ENCODE measurements at places on chromosomes 11 and 22. TPM values are rescaled to one million over a fixed set of nuclear protein-coding genes. Genes with fewer than 3 reads are reported as not detected.
A peak's percentile ranks its signal among the peaks of the same experiment; 100 is the strongest.

The PC gene
- total RNA-seq, result 60.1 TPM

The TMEM151A gene
- 0.37 TPM for total RNA-seq

DNA sequence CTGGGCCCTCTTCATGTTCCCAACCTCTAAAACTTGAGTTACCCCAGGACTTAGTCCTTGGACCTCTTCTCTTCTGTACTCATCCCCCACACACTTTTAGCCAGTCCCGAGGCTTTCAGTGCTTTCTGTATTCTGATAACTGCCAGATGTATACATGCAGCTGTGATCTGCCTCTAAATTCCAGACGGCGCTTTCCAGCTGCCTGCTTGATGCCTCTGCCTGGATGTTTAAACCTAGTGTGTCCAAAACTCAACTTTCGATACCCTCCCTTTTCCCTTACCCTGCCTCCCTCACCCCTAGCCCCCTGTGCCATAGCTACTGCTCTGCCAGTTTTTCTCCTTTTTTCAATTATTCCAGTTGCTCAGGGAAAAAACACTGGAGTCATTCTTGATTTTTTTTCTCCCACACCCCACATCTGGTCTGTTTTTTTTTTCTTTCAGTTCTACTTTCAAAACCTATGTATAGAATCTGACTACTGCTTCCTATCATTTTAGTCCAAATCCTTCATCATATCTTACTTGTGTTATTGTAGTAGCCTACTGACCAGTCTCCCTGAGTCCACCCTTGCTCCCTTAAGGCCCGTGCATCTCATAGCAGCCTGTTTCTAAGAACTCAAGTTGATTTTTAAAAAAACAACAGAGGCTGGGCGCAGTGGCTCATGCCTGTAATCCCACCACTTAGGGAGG is 32.9 kb upstream of the TECTA start:
- DNase-seq, result no peak
- H3K27me3 ChIP-seq, result no peaks in the 10 kb centered on the region
- no peaks in the 10 kb centered on the region for H3K36me3 ChIP-seq
- no peaks in the 10 kb centered on the region for H3K4me1 ChIP-seq
- peak overlapping the region; percentile 60 for H3K27ac ChIP-seq

DNA sequence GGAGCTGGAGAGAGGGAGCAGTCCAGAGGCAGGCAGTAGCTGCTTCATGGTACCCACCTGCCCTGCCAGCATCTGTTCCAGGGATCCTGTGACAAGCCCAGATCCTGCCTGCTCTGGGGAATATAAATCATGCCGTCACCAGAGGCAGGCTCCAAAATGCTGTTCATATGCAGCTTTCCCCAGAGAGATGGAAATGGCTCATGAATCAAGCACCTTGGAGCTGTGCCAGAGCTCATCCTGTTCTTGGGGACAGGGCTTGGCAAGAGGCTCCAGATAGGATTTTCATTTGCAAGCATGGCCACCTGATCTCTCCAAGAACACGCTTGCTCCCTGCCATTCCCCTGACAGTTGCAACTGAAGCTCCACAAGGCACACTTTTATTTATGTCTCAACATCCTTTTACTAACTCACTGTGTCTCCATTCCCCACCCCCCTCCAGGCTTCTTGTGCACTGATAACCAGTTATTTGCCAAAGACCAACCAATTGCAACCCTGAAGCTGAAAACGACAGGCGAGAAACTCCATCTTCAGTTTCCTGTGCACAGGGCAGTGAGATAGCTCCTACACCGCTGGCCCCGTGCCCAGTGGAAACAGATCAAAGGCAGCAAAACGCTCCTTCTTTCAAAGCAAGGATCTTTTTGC is 115.8 kb upstream of the PITPNB start:
- no peaks in the 10 kb centered on the region for H3K4me1 ChIP-seq
- no peak overlapping the region for H3K27ac ChIP-seq
- no peaks in the 10 kb centered on the region for H3K36me3 ChIP-seq

GRCh38 chr11:6925636-6926207 is 504 bp upstream of the ZNF215 start:
- H3K4me3 ChIP-seq, result peak overlapping the region; percentile 63
- H3K27me3 ChIP-seq, result no peaks in the 10 kb centered on the region

- peak overlapping the region; percentile 47 for H3K27ac ChIP-seq
- no peaks in the 10 kb centered on the region for H3K27me3 ChIP-seq
- DNase-seq, result peak; percentile 77
- no peak overlapping the region for H3K4me3 ChIP-seq
- H3K4me1 ChIP-seq, result no peaks in the 10 kb centered on the region
These were observed 22.9 kb upstream of the TLCD5 start for GRCh38 chr11:120302001-120302805.

- no peaks in the 10 kb centered on the region for H3K27me3 ChIP-seq
- no peak overlapping the region for H3K27ac ChIP-seq
- no peak for DNase-seq
- H3K4me1 ChIP-seq, result no peaks in the 10 kb centered on the region
These were observed 1359.7 kb upstream of the RAG2 start for GRCh38 chr11:37957717-37958116.

- DNase-seq, result no peak
- H3K4me3 ChIP-seq, result no peak overlapping the region
- H3K4me1 ChIP-seq, result no peaks in the 10 kb centered on the region
- H3K27me3 ChIP-seq, result no peaks in the 10 kb centered on the region
- H3K27ac ChIP-seq, result no peak overlapping the region
These were observed 485.1 kb downstream of the OPCML start for GRCh38 chr11:133047036-133047770.

GRCh38 chr11:95229993-95230809 is 801 bp downstream of the SESN3 start:
- H3K27ac ChIP-seq, result peak overlapping the region; percentile 71
- H3K4me1 ChIP-seq, result no peaks in the 10 kb centered on the region
- H3K4me3 ChIP-seq, result peak overlapping the region; percentile 94

The OR6A2 gene
- not detected for total RNA-seq

GRCh38 chr11:120974965-120975364 is 48.9 kb upstream of the TBCEL start:
- H3K27ac ChIP-seq, result no peak overlapping the region
- no peak for DNase-seq
- H3K36me3 ChIP-seq, result no peaks in the 10 kb centered on the region
- no peaks in the 10 kb centered on the region for H3K4me1 ChIP-seq
- no peak overlapping the region for H3K4me3 ChIP-seq

DNA sequence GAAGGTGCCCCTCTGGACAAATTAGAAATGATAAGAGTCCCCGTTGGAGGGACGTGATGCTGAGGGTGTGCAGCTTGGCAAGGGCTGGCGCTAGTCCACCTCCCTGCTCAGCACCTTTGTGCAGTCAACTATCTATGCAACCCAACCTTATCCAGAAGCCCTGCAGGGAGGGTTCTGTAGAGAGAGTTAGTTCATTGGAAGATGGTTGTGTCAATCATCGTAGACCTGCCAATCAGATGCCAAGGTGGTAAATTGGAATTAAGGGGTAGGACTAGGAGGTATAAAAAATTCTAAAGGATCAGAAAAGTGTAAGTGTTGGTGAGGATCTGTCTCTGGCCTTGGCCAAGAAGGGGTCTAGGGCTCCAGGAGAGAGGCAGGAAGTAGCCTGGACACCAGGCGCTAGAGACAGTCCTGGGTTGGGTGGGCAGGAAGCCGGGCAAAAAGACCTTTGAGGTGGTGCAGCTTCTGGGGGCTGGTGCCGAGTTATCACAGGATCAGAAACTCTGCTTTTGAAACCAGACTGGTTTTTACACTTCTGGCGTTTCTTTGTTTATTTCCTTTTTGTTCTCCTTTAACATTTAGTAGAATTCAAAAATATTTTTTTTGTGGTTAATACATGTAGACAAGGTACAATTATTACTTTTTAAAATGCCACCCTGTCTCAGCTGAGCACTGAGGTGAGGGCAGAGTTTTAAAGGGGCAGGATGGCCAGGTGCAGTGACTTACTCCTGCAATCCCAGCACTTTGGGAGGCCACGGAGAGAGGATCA is 1.6 kb downstream of the C1QTNF6 start:
- no peak overlapping the region for H3K4me3 ChIP-seq
- peaks cover 12% of the 10 kb centered on the region for H3K4me1 ChIP-seq
- H3K36me3 ChIP-seq, result no peaks in the 10 kb centered on the region
- H3K27ac ChIP-seq, result peak overlapping the region; percentile 86
- no peaks in the 10 kb centered on the region for H3K27me3 ChIP-seq

The TENM4 gene
- 1.2 TPM for total RNA-seq

The DNAJB13 gene
- total RNA-seq, result not detected

GRCh38 chr11:27398400-27398770 is 35.4 kb upstream of the CCDC34 start:
- H3K4me3 ChIP-seq, result no peak overlapping the region
- peak overlapping the region; percentile 16 for H3K27ac ChIP-seq
- no peaks in the 10 kb centered on the region for H3K27me3 ChIP-seq
- no peak for DNase-seq

- peaks cover 8% of the 10 kb centered on the region for H3K27me3 ChIP-seq
- H3K4me3 ChIP-seq, result no peak overlapping the region
- DNase-seq, result no peak
These were observed 6.3 kb downstream of the DRD4 start for GRCh38 chr11:643366-643765.

The PIWIL4 gene
- total RNA-seq, result 6.3 TPM

DNA sequence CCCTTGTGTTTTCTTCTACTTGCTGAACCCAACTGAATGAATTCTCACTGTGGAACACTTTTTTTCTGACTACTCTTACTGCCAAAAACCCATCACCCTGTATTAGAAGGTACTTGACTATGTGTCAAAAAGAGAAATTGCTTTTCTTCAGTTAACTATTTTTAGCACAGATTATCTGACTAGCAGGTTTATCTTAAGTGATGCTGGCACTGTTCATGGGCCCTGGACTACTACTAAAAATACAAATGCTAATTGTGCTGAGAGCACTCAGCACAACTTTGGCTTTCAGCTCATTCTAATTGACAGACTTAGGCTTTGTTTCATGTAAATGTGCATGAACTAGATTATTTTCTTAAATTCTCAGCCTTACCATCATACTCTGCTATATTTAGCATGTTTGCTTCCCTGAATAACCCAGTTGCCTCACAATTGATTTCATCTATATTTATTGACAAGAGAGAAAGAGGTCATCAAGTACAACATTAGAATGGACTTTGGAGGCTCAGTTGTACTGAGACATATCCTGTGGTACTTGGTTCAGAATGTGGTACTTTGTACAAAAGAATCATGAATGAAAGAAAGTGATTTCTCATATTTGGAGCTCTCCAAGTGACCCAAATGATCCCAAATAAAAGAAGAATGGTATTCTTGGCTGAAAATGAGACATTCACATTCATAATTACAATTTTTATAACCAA is 478.3 kb downstream of the KCNA4 start:
- no peak overlapping the region for H3K27ac ChIP-seq
- DNase-seq, result no peak
- H3K27me3 ChIP-seq, result no peaks in the 10 kb centered on the region
- H3K4me3 ChIP-seq, result no peak overlapping the region

DNA sequence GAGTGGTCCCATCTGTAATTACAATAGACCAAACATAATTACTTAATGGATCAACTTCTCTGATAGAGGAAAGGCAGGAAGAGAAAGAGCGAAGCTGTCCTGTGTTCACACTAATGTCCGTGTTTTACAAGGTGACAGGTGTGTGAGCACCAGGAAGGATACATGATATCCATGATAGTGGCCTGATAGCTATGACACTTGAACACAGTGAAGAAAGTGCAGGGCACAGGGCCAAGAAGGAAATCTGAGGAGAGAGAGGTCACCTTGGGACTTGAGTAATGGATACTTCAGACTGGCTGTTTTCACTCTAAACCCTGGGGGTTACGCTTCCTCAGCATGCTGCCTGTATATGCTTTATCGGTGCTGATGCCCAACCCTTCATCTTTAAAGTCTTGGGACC is 29.4 kb downstream of the TUB start:
- no peaks in the 10 kb centered on the region for H3K27me3 ChIP-seq
- no peak overlapping the region for H3K4me3 ChIP-seq
- H3K36me3 ChIP-seq, result no peaks in the 10 kb centered on the region
- H3K4me1 ChIP-seq, result no peaks in the 10 kb centered on the region
- H3K27ac ChIP-seq, result no peak overlapping the region
- no peak for DNase-seq

DNA sequence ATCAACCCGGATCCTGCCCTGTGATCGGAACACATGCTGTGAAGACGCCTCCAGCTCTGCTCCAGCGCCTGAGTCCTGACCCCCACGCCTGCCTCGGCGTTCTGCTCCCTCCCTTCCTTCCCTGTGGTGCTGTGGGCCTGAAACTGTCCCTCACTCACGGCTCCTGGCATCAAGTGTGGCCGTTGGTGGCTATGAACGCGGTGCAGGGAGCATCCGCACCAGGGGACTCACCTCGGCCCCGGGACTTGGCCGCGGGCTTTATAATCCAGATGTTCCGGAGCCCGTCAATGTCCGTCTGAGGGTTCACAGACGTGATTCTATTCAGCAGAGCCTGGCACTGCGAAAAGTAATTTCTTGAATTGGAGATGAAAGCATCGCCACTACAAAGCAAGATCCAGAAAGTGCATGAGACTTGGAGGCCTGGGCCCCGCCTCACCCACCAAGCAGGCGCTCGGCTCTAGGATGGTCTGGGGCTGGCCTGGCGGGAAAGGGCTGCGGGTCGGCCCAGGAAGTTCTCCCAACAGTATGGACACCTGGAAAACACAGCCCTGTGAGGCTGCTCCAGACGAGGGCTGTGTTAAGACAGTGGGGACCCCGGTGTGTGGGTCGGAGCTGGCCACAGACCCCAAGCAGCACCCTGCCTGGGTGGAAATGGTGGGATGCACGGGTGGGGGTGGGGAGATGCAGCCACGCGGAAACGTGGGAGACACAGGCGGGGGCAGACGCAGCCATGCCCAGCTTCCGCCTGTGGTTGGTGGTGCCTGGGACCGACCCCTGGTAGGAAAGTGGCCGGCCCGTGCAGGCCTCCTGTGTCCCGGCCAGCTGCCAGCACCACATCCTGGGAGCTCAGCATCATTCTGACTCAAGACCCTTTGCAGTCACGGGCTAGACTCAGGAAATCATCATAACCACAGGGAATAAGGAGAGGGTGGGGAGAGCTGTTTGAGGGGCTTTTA is 21.8 kb upstream of the IL17REL start:
- H3K27ac ChIP-seq, result no peak overlapping the region
- no peak for DNase-seq
- H3K27me3 ChIP-seq, result peaks cover 9% of the 10 kb centered on the region

- H3K4me3 ChIP-seq, result no peak overlapping the region
- H3K27ac ChIP-seq, result no peak overlapping the region
- no peaks in the 10 kb centered on the region for H3K4me1 ChIP-seq
- DNase-seq, result peak; percentile 64
- no peaks in the 10 kb centered on the region for H3K27me3 ChIP-seq
These were observed 14.0 kb downstream of the PSMD13 start for GRCh38 chr11:250740-251299.

The HBG1 gene
- not detected for total RNA-seq

The CCDC116 gene
- 0.59 TPM for total RNA-seq

GRCh38 chr11:99351624-99352023 is 330.9 kb downstream of the CNTN5 start:
- H3K4me3 ChIP-seq, result no peak overlapping the region
- no peaks in the 10 kb centered on the region for H3K36me3 ChIP-seq
- no peak for DNase-seq
- H3K27ac ChIP-seq, result no peak overlapping the region
- H3K27me3 ChIP-seq, result no peaks in the 10 kb centered on the region

The THAP7 gene
- total RNA-seq, result 12.9 TPM

All from colonic mucosa (tissue), 4 donors.